ENCODE measurements at places on chromosomes 11 and 22. TPM values are rescaled to one million over a fixed set of nuclear protein-coding genes. Genes with fewer than 3 reads are reported as not detected.
A peak's percentile ranks its signal among the peaks of the same experiment; 100 is the strongest.

GLB1L3 gene
- not detected for total RNA-seq

FXYD6 gene
- 4.4 TPM for total RNA-seq

GRCh38 chr11:72568861-72569260 lies 105.4 kb downstream of the PDE2A start:
- H3K4me3 ChIP-seq, result no peak overlapping the region
- H3K27me3 ChIP-seq, result no peaks in the 10 kb centered on the region
- H3K4me1 ChIP-seq, result no peaks in the 10 kb centered on the region
- DNase-seq, result no peak

DNA sequence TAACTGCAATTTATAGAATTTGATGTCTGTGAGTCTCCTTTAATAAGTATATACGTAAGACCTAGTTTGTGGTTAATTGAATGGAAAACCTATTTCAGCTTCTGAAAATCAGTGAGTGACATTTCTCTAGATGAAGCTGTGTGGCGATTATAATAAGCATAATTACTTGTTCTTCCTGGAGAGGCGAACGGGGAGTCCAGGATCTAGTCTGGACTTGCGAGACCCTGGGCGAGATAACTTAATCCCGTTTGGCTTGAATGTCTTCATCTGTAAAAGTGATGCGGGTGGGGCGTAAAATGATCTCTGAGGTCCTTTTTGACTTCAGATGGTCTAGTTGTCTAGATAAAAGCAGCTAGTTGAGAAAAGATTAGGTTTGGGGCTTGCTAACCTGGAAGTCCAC lies 1.1 kb downstream of the PRRG4 start:
- no peak for DNase-seq
- peaks cover 4% of the 10 kb centered on the region for H3K4me1 ChIP-seq
- H3K4me3 ChIP-seq, result no peak overlapping the region
- H3K27me3 ChIP-seq, result peaks cover 20% of the 10 kb centered on the region
- no peaks in the 10 kb centered on the region for H3K36me3 ChIP-seq

DNA sequence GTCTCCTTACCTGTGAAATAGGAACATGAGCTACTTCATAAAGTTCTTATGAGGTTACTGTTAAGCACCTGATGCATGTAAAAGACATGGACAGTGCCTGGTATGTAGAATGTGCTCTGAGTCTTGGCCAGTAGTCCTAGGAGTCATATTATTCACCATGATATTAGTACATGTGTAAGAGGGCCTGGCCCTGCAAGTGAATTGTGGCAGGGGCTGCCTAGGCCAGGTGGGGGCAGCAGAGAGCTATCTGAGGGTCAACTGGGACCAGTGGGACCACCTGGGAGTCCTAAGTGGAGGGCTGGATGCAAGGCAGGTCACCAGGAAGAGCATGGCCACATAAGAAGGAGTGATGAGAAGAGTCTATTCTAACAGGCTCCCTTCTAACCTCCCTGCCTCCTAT lies 529.5 kb downstream of the SOX6 start:
- peaks cover 23% of the 10 kb centered on the region for H3K4me1 ChIP-seq
- H3K36me3 ChIP-seq, result no peaks in the 10 kb centered on the region
- no peak for DNase-seq
- H3K27me3 ChIP-seq, result no peaks in the 10 kb centered on the region
- no peak overlapping the region for H3K27ac ChIP-seq

TMPRSS13 gene
- total RNA-seq, result not detected

DNA sequence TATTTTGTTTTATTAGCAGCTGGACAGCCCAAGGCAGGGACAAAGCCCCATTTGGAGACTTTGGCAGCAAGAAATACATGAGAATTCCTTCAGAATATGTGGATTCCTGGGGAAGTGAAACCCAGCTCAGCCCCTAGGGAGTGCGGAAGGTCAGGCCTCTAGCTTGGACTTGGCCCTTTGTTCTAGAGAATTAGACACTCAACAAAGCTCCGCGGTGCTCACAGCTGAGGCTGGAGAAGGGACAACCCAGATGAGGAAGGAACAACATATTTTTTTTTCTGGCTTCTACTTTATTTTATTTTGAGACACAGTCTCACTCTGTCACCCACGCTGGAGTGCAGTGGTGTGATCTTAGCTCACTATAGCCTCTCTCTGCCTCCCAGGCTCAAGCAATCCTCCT lies 44.7 kb upstream of the SEPTIN5 start:
- no peak overlapping the region for H3K4me3 ChIP-seq
- DNase-seq, result peak; percentile 27
- peak overlapping the region; percentile 38 for H3K27ac ChIP-seq
- H3K4me1 ChIP-seq, result no peaks in the 10 kb centered on the region
- H3K36me3 ChIP-seq, result no peaks in the 10 kb centered on the region

DNA sequence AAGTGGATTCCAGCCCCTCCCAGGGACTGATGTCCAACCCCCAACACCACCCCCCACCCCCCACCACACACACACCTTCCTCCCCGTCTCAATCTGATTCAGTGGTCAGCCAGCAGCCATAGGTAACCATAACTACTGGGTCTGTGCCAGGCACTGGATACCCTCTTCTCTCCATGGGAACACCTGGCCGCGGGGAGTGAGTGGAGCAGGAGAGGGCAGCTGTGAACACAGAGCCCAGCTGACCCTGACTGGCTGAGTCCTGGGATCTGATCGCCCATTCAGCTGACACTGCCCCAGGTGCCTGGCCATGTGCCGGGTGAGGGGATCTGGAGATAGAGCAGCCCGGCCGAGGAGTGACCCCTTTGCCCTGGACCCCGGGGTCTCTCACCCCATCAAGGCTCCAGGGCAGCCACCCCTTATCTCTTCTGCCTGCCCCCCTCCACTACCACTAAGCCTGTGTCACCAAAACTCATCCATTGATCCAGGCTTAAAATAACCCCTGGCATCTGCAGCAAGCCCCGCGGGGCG lies 2.6 kb upstream of the SHISA8 start:
- H3K27me3 ChIP-seq, result peaks cover 45% of the 10 kb centered on the region
- H3K4me3 ChIP-seq, result no peak overlapping the region
- H3K36me3 ChIP-seq, result no peaks in the 10 kb centered on the region
- peaks cover 14% of the 10 kb centered on the region for H3K4me1 ChIP-seq
- DNase-seq, result no peak
- H3K27ac ChIP-seq, result no peak overlapping the region

- no peak overlapping the region for H3K27ac ChIP-seq
- no peaks in the 10 kb centered on the region for H3K27me3 ChIP-seq
- no peaks in the 10 kb centered on the region for H3K36me3 ChIP-seq
- H3K4me3 ChIP-seq, result no peak overlapping the region
- DNase-seq, result no peak
These were observed 30.1 kb upstream of the H19 start for GRCh38 chr11:2027708-2028107.

OR8D1 gene
- total RNA-seq, result not detected

OR52E8 gene
- not detected for total RNA-seq

SCGB1A1 gene
- total RNA-seq, result not detected

- H3K27ac ChIP-seq, result no peak overlapping the region
- H3K4me1 ChIP-seq, result peaks cover 9% of the 10 kb centered on the region
- DNase-seq, result no peak
- no peaks in the 10 kb centered on the region for H3K36me3 ChIP-seq
- H3K4me3 ChIP-seq, result no peak overlapping the region
These were observed 1.1 kb upstream of the NELL1 start for GRCh38 chr11:20668131-20668809.

GRCh38 chr11:116353589-116353988 lies 419.2 kb downstream of the BUD13 start:
- no peak for DNase-seq
- H3K27me3 ChIP-seq, result peaks cover 7% of the 10 kb centered on the region
- H3K4me3 ChIP-seq, result no peak overlapping the region
- no peaks in the 10 kb centered on the region for H3K4me1 ChIP-seq

SPTBN2 gene
- total RNA-seq, result 0.61 TPM

C22orf42 gene
- not detected for total RNA-seq

B3GAT1 gene
- total RNA-seq, result not detected

DNA sequence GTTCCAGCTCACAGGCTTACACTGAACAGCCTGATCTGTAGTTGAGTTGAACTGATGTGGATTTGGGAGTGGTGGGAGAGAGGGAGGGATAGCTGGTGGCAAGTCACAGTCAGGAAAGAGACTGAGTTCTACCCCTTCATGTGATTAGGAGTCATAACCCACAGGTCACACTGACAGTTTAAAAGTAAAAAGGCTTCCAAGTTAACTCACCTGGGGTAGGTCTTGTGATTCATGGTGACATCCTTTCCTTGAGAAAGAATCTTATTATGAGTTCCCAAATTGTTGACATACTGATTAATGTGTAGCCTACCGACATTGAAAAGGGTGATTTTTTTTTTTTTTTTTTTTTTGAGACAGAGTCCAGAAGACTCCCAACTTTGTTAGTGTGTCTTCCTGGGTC lies 5.4 kb downstream of the IZUMO1R start:
- no peak overlapping the region for H3K4me3 ChIP-seq
- no peaks in the 10 kb centered on the region for H3K27me3 ChIP-seq
- no peaks in the 10 kb centered on the region for H3K36me3 ChIP-seq
- DNase-seq, result no peak
- no peaks in the 10 kb centered on the region for H3K4me1 ChIP-seq

- no peak overlapping the region for H3K27ac ChIP-seq
- DNase-seq, result no peak
- H3K36me3 ChIP-seq, result no peaks in the 10 kb centered on the region
- H3K27me3 ChIP-seq, result no peaks in the 10 kb centered on the region
- H3K4me1 ChIP-seq, result no peaks in the 10 kb centered on the region
These were observed 175.7 kb upstream of the API5 start for GRCh38 chr11:43135966-43136534.

TMPRSS5 gene
- total RNA-seq, result 0.61 TPM

USP2 gene
- 19.4 TPM for total RNA-seq

DNA sequence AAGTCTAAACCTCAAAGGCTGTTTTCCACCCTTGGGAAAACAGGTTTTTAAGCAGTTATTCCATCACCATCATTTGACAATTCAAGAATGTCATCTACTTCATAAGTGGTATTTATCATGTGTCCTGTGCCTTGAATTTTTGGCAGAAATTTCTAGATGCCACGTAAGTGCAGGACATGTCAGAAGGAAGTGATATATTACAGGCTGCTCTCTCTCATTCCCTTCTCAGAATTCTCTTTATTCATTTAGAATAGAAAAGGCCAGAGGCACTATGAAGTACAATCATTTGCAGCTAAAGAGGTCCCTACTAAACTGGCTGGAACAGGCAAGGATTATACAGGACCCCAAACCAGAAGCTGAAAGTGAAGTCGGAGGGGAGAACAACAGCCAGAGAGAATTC lies 11.9 kb downstream of the RBFOX2 start:
- H3K4me3 ChIP-seq, result no peak overlapping the region
- H3K36me3 ChIP-seq, result no peaks in the 10 kb centered on the region
- no peak for DNase-seq
- no peak overlapping the region for H3K27ac ChIP-seq
- peaks cover 20% of the 10 kb centered on the region for H3K4me1 ChIP-seq

GRCh38 chr11:1768141-1768469 lies 4.4 kb upstream of the CTSD start:
- no peaks in the 10 kb centered on the region for H3K36me3 ChIP-seq
- peaks cover 5% of the 10 kb centered on the region for H3K4me1 ChIP-seq
- no peak for DNase-seq
- no peak overlapping the region for H3K27ac ChIP-seq

DNA sequence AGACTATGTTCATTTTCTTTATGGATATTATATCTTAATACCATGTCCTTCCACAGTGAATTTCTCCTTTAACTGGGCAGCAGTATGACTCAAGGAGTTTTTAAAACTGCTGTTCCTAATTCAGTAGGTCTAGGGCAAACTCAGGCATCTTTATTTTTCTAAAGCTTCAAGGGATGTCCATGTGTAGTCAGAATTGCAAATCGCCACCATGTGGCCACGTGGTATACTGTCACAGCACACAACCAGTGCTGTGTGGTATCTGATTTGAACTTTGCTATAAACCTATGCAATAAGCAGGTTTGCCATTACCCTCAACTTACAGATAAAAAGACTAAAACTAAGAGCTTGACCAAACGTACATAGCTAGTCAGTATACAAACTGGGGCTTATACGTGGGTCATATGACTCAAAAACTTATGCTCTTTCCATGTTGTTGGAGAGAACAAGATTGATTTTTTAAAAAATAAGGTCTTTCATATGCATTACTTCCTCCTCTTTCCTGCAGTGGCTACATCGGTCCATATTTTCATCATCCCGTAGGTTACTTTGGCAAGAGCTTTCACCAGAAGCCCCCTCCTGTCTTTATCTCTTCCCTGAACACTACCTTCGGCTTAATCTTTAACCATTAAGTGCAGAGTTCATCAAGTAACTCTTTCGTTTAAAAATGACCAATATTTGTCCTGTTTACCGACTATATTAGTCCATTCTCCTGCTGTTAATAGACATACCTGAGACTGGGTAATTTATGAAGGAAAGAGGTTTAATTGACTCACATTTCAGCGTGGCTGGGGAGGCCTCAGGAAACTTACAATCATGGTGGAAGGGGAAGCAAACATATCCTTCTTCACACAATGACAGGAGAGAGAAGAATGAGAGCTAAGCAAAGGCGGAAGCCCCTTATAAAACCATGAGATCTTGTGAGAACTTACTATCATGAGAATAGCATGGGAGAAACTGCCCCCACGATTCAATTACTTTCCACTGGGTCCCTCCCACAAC lies 8.0 kb upstream of the HTATIP2 start:
- H3K36me3 ChIP-seq, result no peaks in the 10 kb centered on the region
- no peak overlapping the region for H3K27ac ChIP-seq
- H3K4me1 ChIP-seq, result no peaks in the 10 kb centered on the region
- no peak overlapping the region for H3K4me3 ChIP-seq
- DNase-seq, result no peak

DNA sequence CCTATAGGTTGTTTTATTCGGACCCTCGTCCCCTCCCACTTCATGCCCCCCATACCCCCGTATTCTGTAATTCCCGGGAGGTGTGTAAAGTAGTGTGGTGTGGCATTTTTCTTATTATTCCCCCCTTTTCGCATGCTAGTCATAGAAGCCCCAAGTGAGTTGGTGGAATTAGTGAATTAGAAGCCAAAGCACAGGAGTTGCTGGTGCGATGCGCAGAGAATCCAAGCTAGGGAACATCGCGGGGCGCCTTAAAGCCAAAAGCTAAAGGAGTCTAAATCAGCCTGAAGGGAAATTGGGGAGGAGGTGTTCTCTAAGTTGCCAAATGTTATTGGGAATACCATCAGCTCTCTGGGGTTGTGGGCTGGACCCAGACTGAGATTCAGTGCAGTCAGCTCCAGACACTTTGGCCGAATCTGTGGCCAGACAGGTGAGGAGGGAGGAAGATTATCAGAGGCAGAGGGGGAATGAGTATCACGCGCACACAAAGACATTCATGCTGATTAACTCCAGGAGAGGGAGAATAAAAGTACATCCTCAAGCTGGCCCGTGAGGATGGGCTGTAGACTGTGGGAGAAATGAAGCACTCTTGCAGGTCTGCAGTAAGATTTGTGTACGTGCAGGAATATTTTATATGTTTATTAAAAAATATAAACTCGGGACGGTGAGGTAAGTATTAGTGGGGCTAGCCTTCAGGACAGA lies 102.8 kb upstream of the HSD17B12 start:
- H3K4me1 ChIP-seq, result peaks cover 48% of the 10 kb centered on the region
- H3K36me3 ChIP-seq, result no peaks in the 10 kb centered on the region
- H3K27me3 ChIP-seq, result peaks cover 87% of the 10 kb centered on the region
- no peak for DNase-seq
- no peak overlapping the region for H3K27ac ChIP-seq
- peak overlapping the region; percentile 71 for H3K4me3 ChIP-seq

LRRC10B gene
- not detected for total RNA-seq

- no peak overlapping the region for H3K4me3 ChIP-seq
- H3K36me3 ChIP-seq, result no peaks in the 10 kb centered on the region
- no peaks in the 10 kb centered on the region for H3K4me1 ChIP-seq
- H3K27me3 ChIP-seq, result no peaks in the 10 kb centered on the region
- no peak overlapping the region for H3K27ac ChIP-seq
- DNase-seq, result no peak
These were observed 80.9 kb upstream of the MYO18B start for GRCh38 chr22:25661073-25661472.

SLC5A12 gene
- total RNA-seq, result not detected

Data from gastrocnemius medialis (tissue), 4 donors.